NCI-H187 (cell line): ENCODE measurements at places on chromosomes 2 and 18.

- no peak for DNase-seq
These were observed 654.3 kb downstream of the LRRTM4 start for GRCh38 chr2:76867854-76868253.

- no peak for DNase-seq
These were observed 368.7 kb downstream of the ZNF516 start for GRCh38 chr18:76126327-76126726.

- DNase-seq, result no peak
These were observed 42.2 kb downstream of the KANSL1L start for GRCh38 chr2:210128961-210129360.

DNA sequence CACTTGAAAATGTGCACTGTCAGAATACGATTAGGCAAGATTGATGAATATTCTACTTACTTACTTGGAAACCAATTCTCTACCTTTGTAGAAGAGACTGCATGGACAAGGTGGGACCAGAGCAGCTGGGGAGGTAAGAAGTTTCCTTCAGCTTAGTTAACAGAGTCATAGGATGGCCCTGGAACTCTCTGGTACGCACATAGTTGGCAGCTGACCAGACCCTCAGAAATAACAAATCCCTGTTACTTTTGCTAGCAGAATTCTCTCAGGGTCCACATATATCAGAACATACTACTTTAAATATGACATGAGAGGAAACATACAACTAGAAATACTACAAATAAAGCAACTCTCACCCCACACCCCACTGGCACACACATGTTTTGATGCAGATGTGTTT, 24.8 kb upstream of the STAT1 start:
- DNase-seq, result no peak

DNA sequence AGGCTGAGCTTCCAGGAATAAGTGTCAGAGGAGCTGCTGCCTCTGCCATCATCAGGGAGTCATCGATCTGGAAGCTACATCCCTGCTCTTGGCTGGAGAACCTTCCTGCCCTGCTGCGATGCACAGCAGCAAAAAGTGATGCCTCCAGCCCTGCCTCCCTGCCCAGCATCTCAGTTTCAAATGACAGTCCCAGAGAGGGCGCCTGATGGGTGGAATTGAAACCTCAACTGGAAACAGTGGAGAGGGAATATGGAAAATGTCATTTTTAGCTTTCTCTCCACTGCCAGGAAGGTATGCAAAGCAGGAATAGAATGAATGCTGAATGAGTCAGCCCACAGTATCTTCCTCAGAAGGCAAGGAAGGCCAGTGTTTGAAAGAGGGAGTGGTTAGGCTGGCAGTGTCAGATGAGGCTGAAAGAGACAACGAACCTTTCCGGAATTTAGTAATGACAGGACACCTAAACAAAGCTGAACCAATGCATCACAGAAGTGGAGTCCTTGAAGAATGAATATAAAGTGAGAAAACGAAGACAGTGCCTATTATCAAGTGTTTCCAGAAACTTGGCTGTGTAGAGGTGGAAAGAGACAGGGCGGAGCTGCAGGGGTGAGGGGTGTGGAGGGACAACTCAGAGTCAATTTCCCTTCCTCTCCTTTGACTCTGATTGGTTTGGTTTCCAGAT, 153.9 kb upstream of the NDUFV2 start:
- no peak for DNase-seq

DNA sequence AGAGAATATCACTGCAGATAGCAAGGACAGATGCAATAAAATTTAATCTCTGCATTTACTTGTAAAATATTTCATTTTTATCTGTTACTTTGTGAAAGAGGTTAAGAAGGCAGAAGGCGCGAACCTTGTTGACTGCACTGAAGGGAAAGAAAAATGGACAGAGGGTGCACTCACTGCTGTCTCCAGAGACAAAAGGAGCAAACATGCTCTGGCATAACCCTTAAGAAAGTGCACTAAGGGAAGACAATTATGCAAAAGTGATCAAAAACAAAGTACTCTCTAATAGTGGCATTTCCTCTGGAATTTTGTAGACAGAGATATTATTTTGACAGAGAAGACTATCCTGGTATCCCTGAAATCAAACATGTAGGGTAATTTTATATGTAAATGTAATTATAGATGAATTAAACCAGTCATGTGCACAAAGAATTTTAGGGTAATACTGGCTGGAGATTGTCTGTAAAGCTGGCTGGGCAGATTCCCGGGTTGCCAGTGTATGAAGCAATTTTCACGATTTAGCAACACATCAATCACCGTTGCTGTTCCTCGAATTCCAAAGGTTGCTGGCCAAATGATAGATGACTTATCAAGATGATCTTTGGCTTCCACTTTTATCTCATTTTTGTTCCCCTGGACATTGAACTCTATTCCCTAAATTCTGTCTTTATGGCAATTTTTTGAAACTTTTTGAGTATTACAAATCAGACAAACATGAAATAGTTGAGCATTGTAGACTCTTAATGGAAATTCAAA, 1176.9 kb downstream of the SUCLG1 start:
- DNase-seq, result no peak

GRCh38 chr2:42787788-42788477, 4.5 kb downstream of the HAAO start:
- no peak for DNase-seq

GRCh38 chr2:150571121-150571520, 83.7 kb upstream of the RND3 start:
- no peak for DNase-seq
